ENCODE measurements at places on chromosomes 5 and 9.

- peak; percentile 81 for DNase-seq
Observed at GRCh38 chr9:9612270-9612669, 1000.5 kb downstream of the PTPRD start.

GRCh38 chr5:67493676-67494075, 297.1 kb upstream of the CD180 start:
- DNase-seq, result no peak

DNA sequence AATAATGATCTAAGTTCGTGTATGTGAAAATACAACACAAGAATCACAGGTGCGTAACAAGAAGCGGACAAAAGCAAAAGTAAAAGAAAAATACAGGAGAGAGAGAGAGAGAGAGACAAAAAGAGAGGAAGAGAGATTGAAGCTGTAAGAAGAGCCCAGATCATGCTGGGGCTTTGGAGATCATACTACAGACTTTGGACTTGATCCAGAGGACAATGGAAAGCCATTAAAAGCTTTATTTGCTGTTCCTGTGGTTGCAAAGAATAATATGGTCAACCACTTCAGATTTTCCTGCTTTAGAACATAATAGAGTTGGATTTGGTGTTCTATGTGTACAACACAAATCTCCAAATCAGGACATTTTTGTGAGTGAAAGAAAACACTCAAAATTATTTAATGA, 561.4 kb downstream of the CAAP1 start:
- DNase-seq, result no peak

DNA sequence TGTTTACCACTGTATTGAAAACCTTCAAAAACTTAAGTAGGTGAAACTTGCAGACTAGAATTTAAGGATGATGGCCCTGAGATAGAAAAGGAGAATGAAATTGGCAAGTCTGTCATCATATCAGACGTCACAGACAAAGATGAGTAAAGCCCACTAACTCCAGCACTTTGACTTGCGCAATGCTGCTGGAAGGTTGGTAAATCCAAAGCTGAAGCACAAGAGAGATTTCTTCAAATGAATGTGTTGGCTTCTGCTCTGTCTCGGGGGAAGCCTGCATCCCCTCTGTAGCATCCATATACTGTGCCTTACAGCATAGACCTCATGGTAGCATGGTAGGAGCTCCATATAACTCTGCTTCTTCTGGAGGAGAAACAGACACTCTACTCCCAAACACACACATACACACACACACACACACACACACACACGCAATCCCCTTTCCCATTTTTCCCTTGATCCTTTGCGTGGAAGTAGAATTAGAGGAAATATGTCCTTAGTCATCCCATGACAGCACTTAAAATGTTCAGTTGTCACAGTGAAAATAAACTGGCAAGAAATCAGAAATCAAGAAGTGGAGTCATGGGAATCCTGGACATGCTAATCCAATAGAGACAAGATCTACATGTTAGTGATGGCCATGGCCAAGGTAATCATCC, 241.5 kb downstream of the NR3C1 start:
- no peak for DNase-seq

- peak; percentile 71 for DNase-seq
Observed at GRCh38 chr9:38362852-38363588, 29.5 kb upstream of the ALDH1B1 start.

GRCh38 chr5:150338546-150338945, 19.0 kb upstream of the TCOF1 start:
- no peak for DNase-seq

DNA sequence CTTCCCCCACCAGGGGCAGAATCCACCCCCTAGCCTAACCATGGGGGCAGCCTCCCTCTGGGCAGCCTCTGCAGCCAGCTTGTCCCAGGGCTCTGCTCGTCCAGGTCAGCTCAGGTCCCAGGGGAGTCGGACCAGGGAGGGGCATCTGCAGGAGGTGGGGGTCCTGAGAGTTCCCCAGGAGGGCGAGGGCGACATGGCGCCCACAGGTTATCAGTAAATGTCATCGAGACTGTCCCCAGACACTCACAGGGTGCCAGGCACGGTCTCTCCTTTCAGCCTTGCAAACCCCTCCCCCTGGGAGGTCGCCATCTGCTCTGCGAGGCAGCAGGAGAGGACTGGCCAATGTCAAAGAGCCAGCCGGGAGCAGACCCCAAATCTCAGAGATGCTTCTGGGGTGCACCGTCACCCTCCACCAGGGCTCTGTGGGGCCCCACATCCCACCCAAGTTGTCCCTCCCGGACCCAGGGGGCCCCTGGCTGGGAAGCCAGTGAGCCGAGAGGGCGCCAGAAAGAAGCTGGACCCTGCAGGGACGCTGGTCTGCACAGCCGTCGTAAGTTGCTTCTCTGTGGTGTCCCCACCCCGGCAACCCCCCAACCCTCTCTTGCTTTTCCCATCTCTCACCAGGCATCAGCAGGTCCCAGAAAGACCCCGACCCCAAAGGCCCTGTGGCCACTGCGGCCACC, 69.3 kb downstream of the NTNG2 start:
- no peak for DNase-seq
